ENCODE measurements at places on chromosomes 11 and 22.

GRCh38 chr11:113960702-113961330 lies 14.1 kb upstream of the HTR3A start:
- no peak for DNase-seq

- no peak for DNase-seq
Observed at GRCh38 chr11:60292145-60292544, 11.7 kb downstream of the MS4A4A start.

- DNase-seq: peak; percentile 2
Observed at GRCh38 chr11:68584991-68585524, 99.3 kb upstream of the GAL start.

- peak; percentile 54 for DNase-seq
Observed at GRCh38 chr11:124195189-124195734, 12.1 kb downstream of the OR10D3 start.
